ENCODE measurements at places on chromosomes 6 and 20.
A peak's percentile ranks its signal among the peaks of the same experiment; 100 is the strongest.

- no peak for DNase-seq
Observed at GRCh38 chr20:18414140-18414539, 52.7 kb downstream of the DZANK1 start.

DNA sequence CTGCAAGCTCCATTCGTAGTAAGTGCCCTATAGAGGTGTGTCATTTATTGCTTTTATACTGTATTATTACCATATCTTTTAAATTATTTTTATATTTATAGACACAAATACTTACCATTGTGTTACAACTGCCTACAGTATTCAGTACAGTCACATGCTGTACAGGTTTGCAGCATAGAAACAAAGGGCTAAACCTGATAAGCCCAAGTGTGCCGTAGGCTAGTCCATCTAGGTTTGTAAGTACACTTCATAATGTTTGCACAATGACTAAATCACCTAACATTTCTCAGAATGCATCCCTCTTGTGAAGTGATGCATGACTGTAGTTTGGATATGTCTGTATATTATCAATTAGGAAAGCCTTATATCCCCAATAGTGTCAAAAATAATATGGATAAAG is 122.8 kb downstream of the CLVS2 start:
- no peak for DNase-seq

DNA sequence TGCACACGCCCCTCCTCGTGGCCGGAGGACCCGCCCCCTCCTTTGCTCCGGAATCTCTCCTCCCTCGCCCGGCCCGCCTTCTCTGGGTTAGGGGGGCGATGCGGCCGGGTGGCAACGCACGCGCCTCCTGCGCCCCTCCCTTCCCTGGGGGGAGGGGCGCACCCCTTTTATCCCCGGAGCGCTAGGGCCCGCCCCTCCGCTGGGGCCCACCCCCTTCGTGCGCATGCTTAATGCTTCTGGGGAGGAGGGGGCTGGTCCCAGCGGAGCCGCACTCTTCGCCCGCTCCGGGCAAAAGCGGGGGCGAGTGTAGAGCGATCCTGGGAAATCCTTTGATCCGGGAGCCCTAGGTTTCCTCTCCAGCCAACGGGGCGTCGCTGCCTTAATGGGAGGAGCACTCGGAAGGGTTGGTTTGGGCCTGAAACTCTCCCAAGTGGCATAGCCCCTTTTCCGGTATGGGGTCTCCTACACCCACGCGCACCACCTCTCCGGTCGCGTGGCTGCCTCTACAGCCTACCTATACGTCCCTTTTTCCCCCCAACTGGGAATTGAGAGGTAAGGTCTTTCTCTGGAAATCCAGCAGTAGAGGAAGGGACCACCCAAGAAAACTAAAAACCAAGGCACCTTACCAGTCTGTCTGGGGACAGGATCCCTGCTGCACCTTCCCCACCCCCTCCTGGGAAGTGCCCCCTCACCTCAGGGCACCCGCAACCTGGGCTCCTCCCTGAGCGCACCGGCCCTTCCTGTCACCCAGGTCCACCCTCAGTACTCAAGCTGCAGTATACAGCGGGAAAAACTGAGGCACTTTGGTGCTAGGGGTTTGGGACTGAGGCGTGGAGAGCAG is 2.1 kb downstream of the SOX12 start:
- peak; percentile 18 for DNase-seq

GRCh38 chr6:160375561-160375949 is 27.4 kb downstream of the SLC22A3 start:
- DNase-seq, result no peak

GRCh38 chr6:52706001-52706400 is 35.1 kb downstream of the TMEM14A start:
- no peak for DNase-seq

DNA sequence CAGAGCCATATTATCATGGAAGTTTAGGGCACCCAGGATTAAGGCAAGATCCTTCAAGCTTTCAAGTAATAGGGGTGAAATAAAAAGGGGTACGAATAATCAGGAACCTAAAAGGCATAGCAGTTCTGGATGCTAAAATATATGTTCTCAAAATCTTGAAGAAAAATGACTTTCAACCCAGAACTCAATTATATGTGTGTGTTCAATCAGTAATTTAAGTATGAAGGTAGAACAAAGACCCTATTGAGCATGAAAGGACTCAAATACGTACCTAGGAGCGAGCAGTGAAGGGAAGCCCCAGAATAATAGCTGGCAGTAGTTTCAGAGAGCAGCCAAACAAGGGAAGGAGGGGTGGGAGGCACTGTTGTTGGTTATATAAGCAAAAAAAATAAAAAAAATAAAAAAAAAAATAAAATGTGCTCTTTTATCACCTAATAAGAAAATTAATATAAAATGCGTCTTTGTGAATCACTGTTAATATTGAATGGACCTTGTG is 45.4 kb downstream of the MYO6 start:
- no peak for DNase-seq

Measured in cortex of kidney (tissue), 1 donor.